ENCODE measurements at places on chromosomes 5 and 9.

GRCh38 chr9:136046554-136046920, 48.6 kb downstream of the NACC2 start:
- DNase-seq, result no peak

DNA sequence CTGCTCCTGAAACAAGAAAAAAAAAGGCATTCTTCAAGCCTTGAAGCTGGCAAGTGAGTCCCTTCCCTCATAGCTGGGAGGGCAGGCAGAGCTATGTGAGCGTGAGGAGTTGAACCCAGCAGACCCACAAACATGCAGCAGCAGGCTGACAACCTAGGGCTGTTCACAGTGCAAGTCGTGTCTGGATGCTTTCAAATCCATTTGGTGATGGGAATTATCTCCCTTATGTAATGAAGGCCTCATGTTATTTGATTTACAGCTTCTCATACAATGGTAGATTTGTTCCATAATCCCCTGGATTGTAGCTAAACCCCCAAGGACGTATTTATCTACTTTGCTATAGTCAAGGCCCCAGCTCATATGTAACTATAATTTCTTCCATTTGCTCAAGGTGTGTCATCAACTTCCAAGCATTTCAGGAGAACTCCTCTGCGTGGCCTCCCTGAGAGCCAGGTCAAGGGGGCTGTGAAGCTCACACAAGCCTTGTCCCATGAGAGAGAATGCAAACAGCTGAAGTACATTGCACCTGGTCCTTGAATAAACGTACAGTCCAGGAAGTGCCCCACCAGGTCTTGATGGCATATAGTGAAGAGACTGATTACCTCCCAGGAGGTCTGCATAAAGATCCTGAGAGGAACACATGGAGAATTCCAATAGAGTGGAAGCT, 124.8 kb upstream of the SLC1A3 start:
- no peak for DNase-seq

GRCh38 chr5:54844905-54845566, 140.4 kb downstream of the ESM1 start:
- DNase-seq, result no peak

- no peak for DNase-seq
Observed at GRCh38 chr5:113505181-113505580, 8.3 kb upstream of the YTHDC2 start.

GRCh38 chr9:103681435-103681834, 412.7 kb upstream of the SMC2 start:
- no peak for DNase-seq

GRCh38 chr5:153880106-153880505, 158.6 kb downstream of the FAM114A2 start:
- no peak for DNase-seq

DNA sequence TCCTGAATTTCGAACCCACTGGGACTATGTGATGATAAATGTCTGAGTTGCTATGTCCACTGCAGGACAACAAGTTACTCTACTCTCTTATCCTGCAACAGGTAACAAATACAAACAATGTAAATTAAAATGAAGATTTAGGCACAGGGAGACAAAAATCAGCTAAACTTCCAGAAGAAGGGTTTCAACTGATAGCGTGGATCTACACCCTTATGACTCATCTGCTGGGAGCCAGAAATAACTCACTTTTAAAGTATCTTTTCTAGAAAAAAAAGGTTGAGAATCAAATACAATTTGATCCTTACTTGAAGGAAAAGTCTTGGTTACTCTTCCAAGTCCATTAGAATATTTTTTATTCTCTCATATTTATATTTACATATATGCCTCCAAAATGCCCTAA, 21.4 kb downstream of the PJA2 start:
- no peak for DNase-seq

DNA sequence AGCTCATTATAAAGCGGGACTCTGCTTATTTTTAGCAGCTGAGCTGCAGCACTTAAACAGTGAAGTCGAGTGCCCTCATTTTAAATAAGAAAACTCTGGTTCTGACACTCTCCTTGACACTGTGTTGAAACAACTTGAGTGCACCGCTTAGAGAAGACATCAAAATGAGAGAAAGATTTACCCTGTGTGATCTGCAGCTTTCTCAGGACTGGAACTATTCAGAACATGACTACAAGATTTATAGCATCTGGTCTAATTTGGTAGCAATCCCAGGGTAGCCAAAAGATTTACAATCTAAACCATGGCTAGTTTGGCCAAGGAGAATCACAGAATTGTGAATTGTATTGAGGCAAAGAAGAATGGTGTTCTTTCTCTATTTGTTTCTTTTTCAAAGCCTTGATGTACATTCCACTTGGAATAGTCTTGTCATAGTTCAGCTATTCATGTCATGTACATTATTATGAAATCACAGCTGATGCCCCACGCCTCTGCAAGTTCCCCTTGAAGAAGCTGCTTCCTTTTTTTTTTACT, 38.7 kb downstream of the PLEKHG4B start:
- DNase-seq, result no peak

DNA sequence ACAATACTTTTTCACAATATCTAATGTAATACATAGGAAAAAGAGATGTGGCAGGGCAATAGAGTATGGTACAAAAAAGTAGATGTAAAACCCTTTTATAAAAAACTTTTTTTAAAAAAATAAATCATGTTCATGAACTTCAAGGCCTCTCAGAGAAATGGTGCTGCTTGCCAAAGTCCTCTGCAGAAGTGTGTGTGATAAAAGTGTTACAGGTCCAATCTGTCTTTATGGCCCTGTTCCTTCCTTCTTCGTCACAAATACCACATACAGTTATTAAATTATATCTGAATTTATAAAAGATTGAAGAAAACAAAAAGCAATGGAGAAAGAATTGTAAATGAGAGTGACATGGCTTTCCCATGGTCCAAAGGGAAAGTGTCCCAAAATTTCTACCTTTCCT, 21.7 kb upstream of the CCNH start:
- DNase-seq, result no peak

GRCh38 chr5:155290937-155291336, 277.4 kb downstream of the KIF4B start:
- no peak for DNase-seq

DNA sequence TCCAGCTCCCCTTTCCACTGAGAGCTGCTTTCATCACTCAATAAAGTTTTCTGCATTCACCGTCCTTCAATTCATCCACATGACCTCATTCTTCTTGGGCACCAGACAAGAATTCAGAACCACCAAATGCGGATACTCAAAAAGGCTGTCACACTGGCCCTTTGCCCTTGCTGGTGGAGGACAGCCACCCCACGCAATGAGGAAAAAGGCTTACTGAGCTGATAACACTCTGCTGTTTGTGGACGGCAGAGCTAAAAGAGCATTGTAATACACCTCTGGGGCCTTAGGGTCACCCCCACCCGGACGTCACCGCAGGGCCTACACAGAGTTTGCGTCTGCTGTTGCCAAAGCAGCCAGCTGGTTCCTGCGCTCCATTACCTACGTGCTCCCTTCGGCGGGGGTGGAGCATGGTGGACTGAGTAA, 51.2 kb upstream of the ZNF608 start:
- no peak for DNase-seq

- DNase-seq, result no peak
Observed at GRCh38 chr5:56360816-56361215, 127.7 kb upstream of the ANKRD55 start.

DNA sequence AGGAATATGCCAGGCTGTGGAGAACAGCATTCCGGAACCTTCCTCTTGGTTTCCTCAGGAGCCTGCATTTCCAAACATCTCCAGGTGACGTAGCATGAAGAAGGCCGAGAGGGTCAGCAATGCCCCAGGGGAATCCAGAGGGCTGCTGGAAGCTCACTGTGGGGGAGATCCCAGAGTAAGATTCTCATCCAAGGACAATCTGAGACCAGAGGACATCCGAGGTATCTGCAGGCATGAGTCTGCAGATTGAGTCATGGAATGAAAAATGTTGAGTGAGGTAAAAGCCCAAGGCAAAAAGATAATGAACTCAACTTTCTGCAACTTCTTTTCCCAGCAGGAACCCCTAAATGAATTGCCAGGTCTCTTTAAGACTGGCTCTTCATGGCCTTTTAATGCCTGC, 73.5 kb downstream of the KIF4B start:
- DNase-seq, result no peak

- no peak for DNase-seq
Observed at GRCh38 chr5:122221857-122222256, 90.2 kb upstream of the SNCAIP start.

DNA sequence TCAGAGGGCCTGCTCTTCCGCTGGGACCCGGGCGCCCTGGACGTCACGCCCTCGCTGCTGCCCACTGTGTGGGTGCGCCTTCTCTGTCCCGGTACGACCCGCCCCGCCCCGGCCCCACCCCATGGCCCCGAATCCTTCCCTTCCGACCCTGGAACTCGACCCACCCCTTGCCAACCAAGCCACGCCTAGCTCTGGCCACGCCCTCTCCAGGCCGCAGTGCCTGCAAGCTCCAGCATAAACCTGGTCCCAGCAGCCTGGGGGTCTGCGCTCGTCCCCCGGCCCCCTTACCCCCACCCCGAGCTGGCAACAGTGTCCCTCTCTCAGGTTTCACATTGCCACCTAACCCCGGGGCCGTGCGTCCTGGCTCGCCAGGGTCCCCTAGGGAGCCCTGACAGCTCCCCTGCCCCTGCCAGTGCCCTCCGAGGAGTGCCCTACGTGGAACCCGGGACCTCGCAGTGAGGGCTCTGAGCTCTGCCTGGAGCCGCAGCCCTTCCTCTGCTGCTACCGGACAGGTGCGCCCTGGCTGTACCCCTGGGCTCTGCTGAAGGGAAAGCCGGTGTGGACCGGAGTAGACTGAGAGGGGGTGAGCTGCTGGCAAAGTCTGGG, 3.4 kb downstream of the ADGRD2 start:
- no peak for DNase-seq

- DNase-seq, result no peak
Observed at GRCh38 chr5:74337254-74337983, 303.1 kb downstream of the ENC1 start.

GRCh38 chr9:128107468-128108268, 19.9 kb downstream of the PTGES2 start:
- no peak for DNase-seq

DNA sequence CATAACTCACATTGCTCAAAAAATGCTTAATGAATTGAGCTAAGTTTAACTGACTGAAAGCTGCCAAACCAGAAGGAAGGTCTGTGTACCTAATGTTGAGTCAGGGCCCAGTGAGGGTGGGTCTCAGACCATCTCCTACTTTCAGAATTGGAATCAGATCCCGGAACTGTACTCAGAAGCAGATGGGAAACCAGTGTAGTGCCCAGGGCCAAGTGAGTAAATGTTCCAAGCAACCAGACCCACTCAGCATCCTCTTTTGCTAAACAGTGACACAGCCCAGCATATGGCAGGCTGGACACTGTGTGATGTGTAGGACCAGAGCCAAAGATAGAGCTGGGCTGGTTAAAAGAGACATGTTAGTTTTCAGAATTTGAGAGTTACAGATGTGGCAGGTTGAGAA, 94.1 kb downstream of the PLCXD3 start:
- no peak for DNase-seq

GRCh38 chr5:151463137-151464029, 16.0 kb downstream of the SLC36A1 start:
- DNase-seq, result no peak

DNA sequence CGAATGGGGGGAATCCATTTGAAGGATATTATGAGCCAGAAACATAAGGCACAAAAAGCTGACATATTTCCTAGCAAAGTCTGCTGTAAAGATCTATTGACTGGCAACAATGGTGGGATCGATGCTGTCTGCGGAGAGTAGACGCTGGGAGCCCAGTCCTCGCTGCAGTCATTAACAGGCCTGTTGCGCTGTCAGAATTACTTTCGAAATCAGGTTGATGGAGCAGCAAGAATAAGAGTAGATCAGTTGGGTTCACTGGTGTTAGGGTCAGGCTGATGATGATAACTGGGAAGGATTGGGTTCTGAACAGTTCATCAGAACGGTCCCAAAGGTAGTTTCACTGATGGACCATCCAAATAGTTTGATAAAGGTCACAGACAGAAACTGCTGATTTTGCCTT, 87.1 kb downstream of the MEGF10 start:
- no peak for DNase-seq

- no peak for DNase-seq
Observed at GRCh38 chr5:98187945-98188344, 585.5 kb upstream of the RGMB start.

GRCh38 chr9:27864644-27865438, 291.6 kb upstream of the C9orf72 start:
- no peak for DNase-seq

GRCh38 chr9:86660146-86660943, 287.0 kb downstream of the GAS1 start:
- DNase-seq, result no peak

DNA sequence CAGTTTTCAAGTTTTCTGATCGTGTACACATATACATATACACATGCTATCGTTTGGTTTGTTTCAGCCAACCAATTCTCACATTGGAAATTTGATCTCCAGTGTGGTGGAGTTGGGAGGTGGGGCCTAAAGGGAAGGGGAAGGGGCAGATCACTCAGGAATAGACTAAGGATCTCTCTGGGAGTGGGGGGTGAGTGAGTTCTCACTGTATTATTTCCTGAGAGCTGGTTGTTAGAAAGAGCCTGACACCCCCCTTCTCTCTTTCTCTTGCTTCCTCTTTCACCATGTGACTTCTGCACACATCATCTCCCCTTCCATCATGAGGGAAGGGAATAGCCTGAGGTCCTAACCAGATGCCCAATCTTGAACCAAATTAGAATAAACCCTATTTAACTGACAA, 551.7 kb downstream of the MAT2B start:
- DNase-seq, result no peak

- DNase-seq, result no peak
Observed at GRCh38 chr5:170427672-170428236, 38.6 kb upstream of the KCNMB1 start.

GRCh38 chr9:8429157-8429556, 629.6 kb upstream of the DMAC1 start:
- DNase-seq, result no peak

- DNase-seq, result no peak
Observed at GRCh38 chr5:180606215-180606785, 15.0 kb upstream of the SCGB3A1 start.

DNA sequence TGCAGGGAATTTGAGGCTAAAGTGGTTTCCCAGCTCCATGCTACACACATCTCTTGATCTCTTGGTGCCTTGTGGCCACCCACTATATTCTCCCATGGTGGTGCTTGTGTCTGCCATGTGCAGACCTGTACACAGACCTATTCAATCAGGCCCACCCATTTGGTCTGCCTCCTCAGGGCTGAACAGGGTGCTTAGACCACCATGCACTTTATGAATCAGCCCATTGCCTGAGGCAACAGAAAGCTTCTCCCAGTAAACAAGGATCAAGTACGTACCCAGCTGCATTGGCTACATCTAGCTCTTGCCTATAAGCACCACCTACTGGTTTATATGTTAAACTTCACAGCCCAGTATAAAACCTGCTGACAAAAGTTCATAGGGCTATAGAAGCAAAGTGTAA, 664.3 kb upstream of the EDIL3 start:
- no peak for DNase-seq
